ENCODE measurements at places on chromosomes 1 and 21.

- no peak for DNase-seq
Observed at GRCh38 chr1:209544098-209544497, 39.4 kb upstream of the CAMK1G start.

DNA sequence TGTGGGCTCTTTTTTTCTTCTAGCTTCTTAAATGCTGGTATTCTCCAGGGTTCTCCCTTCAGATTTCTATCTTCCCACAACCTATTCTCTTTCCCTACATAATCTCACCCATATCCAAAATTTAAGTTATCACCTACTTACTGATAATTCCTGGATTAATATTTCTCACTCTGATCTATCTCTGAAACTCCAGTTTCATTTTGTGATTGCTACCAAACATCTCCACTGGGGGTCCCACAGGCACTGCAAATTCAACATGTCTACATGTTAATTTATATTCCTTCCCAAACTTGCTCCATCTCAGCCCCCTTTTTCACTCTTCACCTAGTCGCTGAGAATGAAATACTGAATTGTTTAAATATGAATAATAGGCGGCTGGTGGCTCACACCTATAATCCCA lies 9.9 kb upstream of the C1orf141 start:
- DNase-seq, result no peak

- DNase-seq, result no peak
Observed at GRCh38 chr1:228753786-228754360, 18.6 kb downstream of the RHOU start.

- DNase-seq, result no peak
Observed at GRCh38 chr1:12469990-12470389, 148.0 kb downstream of the DHRS3 start.
